ENCODE measurements at places on chromosomes 11 and 22.

DNA sequence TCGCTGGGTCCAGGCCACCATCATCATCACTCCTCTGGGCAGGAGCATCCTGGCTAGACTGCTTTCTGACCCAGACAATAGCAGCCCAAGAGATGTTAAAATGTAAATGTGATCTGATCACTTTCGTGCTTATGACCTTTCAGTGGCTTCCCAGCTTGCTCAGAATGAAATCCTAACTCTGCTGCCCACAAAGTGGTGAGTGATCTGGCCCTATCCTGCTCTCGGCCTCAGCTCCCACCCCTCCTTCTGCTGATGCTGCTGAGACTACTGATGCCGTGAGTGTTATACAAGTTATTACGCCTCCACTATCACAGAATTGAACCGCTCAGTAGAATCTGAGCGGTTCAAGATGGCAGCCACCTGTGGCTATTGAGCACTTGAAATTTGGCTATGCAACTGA lies 26.2 kb downstream of the ELF5 start:
- DNase-seq: no peak

- no peak for DNase-seq
These were observed 56.8 kb downstream of the GUCY1A2 start for GRCh38 chr11:106961518-106961917.

GRCh38 chr22:31846161-31847115 lies 92.6 kb downstream of the DEPDC5 start:
- DNase-seq: no peak

DNA sequence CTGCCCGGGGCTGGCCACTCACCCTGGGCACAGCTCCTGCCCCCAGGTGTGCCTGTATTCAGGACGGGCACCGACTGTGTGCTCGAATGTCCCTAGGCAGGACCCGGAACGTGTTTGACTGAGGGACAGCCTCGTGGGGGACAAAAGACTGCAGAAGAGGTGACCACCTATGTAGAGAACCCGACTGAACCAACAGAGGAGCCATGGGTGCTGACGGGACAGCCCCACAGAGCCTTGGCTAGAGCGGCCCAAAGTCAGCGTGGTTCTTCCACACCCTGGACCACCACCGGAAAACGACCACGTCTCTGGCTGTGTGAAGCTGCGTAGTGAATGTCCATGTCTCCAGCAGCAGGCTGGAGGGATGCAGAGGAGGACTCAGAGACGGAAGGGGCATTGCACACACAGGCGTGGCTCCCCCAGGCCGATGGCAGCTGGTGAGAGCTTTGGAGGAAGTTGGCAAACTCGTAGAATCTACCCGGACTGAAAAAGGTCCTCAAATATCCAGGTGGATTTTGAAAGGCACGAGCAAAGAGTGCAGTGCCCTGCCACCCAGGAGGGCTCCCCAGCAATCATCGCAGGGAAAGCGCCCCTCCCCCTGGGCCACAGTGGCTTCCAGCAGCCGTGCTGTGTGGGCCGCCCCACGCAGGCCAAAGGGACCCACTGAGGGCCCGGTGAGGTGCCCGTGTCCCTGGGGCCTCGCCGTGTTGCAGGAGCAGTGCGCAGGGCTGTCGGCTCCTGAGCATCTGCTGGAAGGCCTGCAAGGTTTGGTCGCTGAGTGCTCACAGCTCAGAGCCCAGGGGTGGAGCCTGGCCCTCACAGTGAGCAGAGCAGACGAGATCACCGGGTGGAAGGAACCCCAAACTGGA lies 17.5 kb upstream of the MUC5B start:
- DNase-seq: no peak

DNA sequence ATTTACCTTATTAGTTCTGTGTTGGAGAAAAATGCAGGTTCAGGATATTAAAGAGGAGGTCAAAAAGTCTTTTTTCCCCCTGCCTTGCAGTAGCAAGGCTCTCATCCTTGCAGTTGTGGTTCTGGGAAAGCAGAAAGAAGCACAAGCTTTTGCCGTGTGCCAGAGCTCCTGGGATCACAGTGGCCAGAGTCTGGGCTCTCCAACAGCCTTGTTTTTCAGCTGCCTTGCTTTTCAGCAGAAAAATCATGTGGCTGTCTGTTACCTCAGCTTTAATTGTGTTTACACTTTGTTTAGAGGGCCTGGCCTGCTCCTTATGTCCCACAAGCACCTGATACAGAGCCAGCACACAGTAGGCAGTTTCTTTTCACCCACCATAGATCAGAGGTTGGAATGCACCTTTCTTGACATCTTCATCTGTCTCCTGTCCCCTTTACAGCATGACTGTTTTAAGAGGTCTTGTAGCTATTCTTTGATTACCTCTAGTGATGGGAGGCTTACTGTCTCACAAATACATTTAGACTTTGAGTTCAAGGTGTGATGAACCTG lies 67.5 kb downstream of the TEAD1 start:
- no peak for DNase-seq

DNA sequence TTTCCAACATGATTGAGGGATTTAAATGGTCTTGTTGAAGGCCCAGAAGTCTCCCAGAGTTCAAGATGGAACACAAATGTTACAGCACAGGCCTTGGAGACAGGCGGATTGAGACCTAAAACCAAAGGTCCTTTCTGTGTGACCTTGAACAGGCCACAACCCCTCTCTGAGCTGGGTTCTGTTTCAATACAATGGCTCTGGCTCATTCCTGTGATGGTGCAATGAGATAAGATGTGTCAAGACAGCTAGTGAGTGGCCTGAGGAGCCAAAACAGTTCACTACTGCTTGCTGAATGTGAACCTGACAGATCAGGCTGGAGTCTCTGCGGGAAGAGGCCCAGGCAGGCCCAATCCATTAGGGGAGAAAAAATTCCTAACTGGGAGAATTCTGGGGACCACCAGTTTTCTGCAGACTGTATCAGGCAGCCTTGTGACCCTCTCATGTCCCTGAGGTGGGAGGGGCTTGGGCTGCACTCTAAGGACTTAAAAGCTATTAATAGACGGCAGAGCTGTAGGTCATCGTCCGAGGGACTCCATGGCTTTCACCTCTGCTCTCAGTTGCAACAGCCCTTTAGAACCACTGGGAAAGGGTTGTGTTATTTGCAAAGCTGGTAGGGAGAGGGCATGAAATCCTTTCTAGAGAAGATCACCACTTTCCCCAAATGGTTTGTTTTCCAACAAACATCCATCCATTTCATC lies 126.1 kb upstream of the TEAD1 start:
- DNase-seq: no peak

DNA sequence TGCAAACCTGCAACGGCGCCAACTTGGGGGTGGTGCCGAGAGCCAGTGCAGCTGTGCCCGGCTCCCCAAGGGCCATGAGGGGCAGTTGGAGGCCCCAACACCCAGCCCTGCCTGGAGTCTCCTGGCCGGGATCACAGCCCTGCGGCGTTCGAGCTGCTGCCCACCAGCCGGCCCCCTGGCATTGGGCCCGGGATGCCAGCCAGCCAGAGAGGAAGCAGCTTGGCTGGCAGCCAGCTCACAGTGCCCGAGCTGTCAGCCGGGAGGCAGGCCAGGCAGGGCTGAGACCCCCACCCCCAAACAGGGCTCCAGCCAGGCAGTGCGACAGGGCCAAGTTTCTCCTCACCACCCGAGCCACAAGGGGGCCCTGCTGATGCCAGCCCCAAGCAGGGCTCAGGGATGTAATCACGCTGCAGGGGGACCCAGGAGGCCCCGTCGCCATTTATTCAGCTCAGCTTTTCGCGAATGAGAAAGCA lies 26.0 kb upstream of the TCF20 start:
- DNase-seq: no peak

DNA sequence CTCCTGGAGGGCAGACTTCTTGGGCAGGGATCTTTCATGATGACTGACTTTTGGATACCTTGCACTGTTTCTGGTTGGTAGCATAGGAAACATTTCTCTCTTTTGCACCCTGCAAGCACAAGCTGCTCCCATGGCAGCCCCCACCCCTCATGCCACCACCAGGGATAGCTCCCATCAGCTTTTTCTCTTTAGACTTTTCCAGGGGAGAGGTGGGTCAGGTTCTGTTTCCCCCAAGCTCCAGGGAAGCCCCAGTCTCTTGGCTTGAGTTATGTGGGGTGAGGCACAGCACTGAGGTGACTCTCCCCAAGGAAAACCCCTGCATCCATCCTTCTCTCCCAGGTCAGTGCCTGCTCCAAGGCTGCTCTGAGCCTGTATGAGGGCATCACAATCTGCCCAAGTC lies 22.5 kb downstream of the LRRC32 start:
- no peak for DNase-seq

GRCh38 chr22:45155050-45155840 lies 8.5 kb upstream of the NUP50 start:
- no peak for DNase-seq

DNA sequence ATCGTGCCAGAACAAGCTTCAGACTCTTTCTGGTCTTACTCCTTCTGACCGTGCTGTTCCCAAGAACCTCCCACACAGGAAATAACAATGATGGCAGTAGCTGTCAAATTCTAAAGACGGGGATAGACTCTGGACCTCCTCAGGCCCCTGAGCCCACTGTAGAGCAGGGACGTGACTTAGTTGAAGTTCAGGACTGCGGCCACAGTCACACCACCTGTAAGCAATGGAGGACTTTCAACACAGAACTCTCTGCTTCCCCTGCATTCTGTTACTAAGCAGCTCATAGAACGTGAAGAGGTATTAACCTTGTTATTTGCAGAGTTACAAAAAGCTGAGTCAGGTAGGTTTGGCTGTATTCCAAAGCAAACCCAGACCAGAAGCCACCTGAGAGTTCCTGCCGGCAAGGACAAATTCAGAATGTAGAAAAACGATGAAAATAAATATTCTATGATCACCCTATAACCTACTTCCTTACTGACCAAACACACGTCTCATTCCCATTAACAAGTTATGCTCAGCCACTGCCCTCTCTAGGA lies 12.7 kb downstream of the TMEM45B start:
- no peak for DNase-seq

- DNase-seq: no peak
These were observed 134.4 kb downstream of the APOL5 start for GRCh38 chr22:35852076-35852475.

- DNase-seq: no peak
These were observed 15.2 kb downstream of the MRGPRG start for GRCh38 chr11:3203221-3204043.

DNA sequence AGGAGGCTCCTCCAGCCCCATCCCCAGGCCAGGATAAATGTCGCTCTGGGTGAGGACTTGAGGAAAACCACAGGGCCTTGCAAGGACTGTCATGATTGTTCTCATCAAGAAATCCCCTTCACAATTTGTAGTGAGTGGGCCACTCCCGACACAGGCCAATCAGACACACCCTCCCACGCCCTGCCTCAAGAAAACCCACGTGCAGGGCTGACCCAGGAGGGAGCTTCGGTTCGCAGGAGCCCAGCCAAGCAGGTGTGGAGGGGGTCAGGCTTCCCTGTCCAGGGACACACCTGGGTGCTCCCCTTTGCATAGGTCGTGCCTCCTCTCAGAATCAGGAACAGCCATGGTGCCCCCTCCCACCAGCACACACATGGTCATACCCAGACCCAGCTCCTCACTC lies 43.2 kb downstream of the SHANK2 start:
- DNase-seq: no peak

GRCh38 chr11:128695539-128696221 lies 1.8 kb downstream of the FLI1 start:
- DNase-seq: no peak

GRCh38 chr11:134975866-134976376 lies 563.9 kb upstream of the B3GAT1 start:
- no peak for DNase-seq

GRCh38 chr11:69049490-69049867 lies 747 bp downstream of the TPCN2 start:
- no peak for DNase-seq

GRCh38 chr11:70057080-70057479 lies 21.0 kb upstream of the ANO1 start:
- DNase-seq: no peak

GRCh38 chr11:37907436-37908218 lies 1309.6 kb upstream of the RAG2 start:
- no peak for DNase-seq

- DNase-seq: no peak
These were observed 3.5 kb upstream of the PDGFB start for GRCh38 chr22:39248254-39248653.

DNA sequence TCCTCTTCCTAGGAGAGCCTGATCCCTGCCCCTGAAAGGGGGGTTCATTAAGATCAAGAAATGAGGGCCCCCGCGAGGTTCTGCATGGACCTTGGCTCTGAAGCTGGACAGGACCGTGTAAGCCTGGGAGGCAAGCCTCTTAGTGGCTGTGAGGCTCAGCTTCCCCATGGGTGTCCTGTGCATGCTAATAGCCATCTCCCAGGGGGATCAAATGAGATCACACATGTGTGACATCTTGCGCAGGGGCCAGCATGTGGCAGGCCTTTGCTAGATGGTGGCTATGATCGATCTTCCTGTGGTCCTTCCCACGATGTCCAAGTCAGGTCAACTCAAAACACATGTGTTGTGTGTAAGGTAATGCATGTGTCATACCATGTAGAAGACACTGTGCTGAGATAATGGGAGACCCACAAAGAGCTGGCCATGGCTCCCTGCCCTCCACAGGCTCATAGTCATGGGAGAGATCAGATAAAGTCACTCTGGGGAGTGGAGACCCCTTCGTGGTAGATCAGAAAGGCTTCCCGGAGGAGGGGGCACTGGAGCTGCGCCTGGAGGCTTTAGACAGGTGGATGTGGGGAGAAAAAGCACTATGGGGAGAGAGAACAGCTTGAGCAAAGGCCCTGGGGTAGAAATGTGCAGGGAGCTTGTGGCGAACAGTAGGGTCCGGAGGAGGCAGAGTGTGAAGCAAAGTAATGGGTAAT lies 3.7 kb downstream of the RAC2 start:
- DNase-seq: no peak

- no peak for DNase-seq
These were observed at the start of gene DRD2 for GRCh38 chr11:113475160-113475761. TSS of gene DRD2 (minus strand) at chr11:113475398. CDS start at chr11:113424651, 50,747 bp downstream.

- no peak for DNase-seq
These were observed 27.5 kb downstream of the DHCR7 start for GRCh38 chr11:71420455-71421241.

- no peak for DNase-seq
These were observed 94.2 kb downstream of the ABTB2 start for GRCh38 chr11:34263441-34264091.

DNA sequence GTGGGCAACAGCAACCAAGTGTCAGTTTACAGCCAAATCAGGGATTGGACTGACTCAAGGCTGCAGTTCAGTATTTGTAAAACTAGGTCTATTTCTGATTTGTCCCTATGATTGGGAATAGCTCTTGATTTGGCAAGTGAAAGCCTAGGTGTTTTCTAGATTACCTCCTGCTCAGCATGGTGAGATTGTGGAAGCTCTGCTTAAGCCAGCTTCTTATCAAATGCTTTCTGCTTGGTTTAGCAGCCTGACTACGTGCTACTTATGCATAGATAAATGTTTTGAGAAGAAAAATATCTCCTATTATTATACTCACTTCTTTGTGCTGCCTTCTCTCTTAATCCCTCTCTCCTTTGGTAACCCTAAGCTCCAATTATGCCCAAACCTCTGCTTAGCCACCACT lies 86.3 kb upstream of the AMOTL1 start:
- DNase-seq: no peak

All from stimulated activated CD8-positive, alpha-beta memory T cell treated with anti-CD3 and anti-CD28 coated beads, Interleukin-4, amount 100 ng/mL, for 1 hour (primary cell).